ENCODE measurements at places on chromosomes 4 and X. TPM values are rescaled to one million over a fixed set of nuclear protein-coding genes. Genes with fewer than 3 reads are reported as not detected.

- H3K4me1 ChIP-seq = no peaks in the 10 kb centered on the region
- H3K36me3 ChIP-seq = no peaks in the 10 kb centered on the region
- H3K27ac ChIP-seq = no peak overlapping the region
- no peak overlapping the region for H3K4me3 ChIP-seq
- H3K27me3 ChIP-seq = no peaks in the 10 kb centered on the region
Measured at GRCh38 chrX:133677123-133678063, 262.1 kb upstream of the GPC4 start.

DNA sequence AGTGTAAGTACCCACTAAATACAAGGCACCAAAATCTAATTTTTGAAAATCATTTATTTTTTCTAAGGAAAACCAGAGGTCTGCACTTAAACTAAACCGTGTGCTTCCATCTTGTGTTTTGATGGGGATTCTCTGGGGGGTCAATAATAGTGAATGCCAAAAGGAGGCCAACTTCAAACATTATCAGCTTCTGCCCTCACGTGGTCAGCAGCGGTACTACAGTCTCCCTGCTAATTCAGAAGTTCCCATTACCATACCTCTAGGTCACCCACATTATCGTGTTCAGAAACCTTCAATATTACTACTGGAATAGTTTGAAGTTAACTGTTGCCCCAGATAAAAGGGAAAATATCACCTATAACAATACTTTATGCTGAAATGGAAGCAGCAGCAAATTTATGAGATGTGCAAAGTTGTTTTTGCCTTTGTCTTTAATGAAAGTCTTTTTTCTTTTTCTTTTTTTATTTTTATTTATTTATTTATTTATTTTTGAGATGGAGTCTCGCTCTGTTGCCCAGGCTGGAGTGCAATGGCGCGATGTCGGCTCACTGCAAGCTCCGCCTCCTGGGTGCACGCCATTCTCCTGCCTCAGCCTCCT, 17.3 kb downstream of the CTPS2 start:
- peaks cover 3% of the 10 kb centered on the region for H3K36me3 ChIP-seq
- H3K4me3 ChIP-seq = no peak overlapping the region
- H3K4me1 ChIP-seq = no peaks in the 10 kb centered on the region
- H3K27ac ChIP-seq = no peak overlapping the region

GRCh38 chr4:7198440-7199128, 6.2 kb downstream of the SORCS2 start:
- H3K27ac ChIP-seq = no peak overlapping the region
- H3K36me3 ChIP-seq = no peaks in the 10 kb centered on the region
- H3K27me3 ChIP-seq = peaks cover 3% of the 10 kb centered on the region
- DNase-seq = no peak
- H3K4me1 ChIP-seq = no peaks in the 10 kb centered on the region

- no peaks in the 10 kb centered on the region for H3K27me3 ChIP-seq
- H3K4me3 ChIP-seq = no peak overlapping the region
- no peak for DNase-seq
- peaks cover 20% of the 10 kb centered on the region for H3K4me1 ChIP-seq
- no peaks in the 10 kb centered on the region for H3K36me3 ChIP-seq
- H3K27ac ChIP-seq = peak overlapping the region; percentile 53
Measured at GRCh38 chrX:109843963-109844751, 111.1 kb upstream of the ACSL4 start.

DNA sequence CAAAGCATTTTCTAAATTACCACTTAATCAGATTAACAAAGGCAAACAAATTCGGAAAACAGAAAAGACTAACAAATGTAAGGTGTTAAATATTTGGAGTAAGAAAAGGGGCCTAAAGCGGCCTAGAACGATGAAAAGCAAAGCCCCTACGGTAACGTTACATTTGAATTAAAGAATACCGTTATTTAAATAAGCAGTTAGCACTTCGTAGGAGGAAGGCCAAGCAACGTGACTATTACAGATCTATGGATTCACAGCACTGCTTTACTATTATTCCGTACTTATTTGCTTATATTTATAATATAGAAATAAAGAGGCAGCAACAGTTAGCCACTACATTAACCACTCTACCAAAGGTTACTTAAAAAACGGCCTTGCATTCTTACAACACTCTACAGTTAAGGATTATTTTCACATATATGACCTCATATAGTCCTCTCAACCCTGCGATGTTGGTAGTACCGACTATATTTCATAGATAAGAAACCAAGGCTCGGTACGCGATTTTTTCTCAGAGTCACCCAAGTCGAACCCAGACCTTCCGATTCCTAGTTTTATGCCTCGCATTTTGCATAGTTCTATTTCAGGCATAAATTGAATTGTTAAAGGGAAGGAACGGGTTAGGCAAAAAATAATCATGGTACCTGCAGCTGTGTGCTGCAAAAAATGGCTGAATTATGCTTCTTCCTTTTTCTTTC, 2.9 kb downstream of the KLHL15 start:
- H3K36me3 ChIP-seq = no peaks in the 10 kb centered on the region
- no peak for DNase-seq
- H3K27ac ChIP-seq = peak overlapping the region; percentile 84
- H3K4me3 ChIP-seq = peak overlapping the region; percentile 89
- H3K4me1 ChIP-seq = peaks cover 4% of the 10 kb centered on the region

GRCh38 chrX:1443496-1444075, 9.1 kb downstream of the ASMTL start:
- H3K4me3 ChIP-seq = no peak overlapping the region
- no peaks in the 10 kb centered on the region for H3K4me1 ChIP-seq
- DNase-seq = no peak
- H3K27ac ChIP-seq = no peak overlapping the region
- no peaks in the 10 kb centered on the region for H3K27me3 ChIP-seq
- peaks cover 6% of the 10 kb centered on the region for H3K36me3 ChIP-seq

- H3K4me1 ChIP-seq = no peaks in the 10 kb centered on the region
- DNase-seq = no peak
- no peak overlapping the region for H3K4me3 ChIP-seq
Measured at GRCh38 chrX:153225438-153226098, 46.5 kb downstream of the MAGEA1 start.

DNA sequence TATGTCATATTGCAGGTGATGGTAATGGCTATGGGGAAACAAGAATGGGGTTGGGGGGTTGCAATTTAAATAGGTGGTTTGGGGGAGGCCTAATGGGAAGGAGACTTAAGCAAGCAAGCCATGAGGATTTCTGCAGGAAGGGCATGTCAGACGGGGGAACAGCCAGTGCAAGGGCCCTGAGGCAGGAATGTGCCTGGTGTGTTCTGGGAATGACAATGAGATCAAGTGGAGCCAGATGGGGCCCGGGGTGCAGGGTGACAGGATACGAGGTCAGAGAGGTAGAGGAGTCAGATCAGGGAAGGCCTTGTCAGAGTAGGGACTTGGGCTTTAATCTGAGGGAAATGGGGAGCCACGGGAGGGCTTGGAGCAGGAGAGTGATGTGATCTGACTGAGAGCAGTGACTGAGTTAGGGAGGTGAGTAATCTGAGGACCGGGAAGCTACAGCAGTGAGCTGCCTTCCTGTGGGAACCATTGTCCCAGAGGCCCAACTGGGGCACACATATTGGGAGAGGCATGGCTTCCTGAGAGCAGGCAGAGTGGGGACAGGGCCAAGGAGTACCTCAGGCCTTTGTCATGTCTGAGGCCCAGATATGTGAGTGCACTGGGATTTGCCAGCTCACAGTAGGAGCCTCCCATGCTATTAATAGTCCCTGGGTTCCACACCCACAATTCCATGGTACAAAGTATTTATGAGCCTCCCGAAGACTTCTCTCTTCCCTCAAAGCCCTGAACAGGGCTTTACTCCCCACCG, 139.8 kb downstream of the BCOR start:
- no peaks in the 10 kb centered on the region for H3K36me3 ChIP-seq
- no peak overlapping the region for H3K27ac ChIP-seq
- no peaks in the 10 kb centered on the region for H3K27me3 ChIP-seq
- no peak overlapping the region for H3K4me3 ChIP-seq
- no peak for DNase-seq

- no peaks in the 10 kb centered on the region for H3K36me3 ChIP-seq
- no peak for DNase-seq
- H3K27me3 ChIP-seq = no peaks in the 10 kb centered on the region
- no peaks in the 10 kb centered on the region for H3K4me1 ChIP-seq
- H3K4me3 ChIP-seq = no peak overlapping the region
- H3K27ac ChIP-seq = no peak overlapping the region
Measured at GRCh38 chr4:47786958-47787370, 50.9 kb downstream of the CORIN start.

GRCh38 chr4:65083076-65083475, 587.2 kb downstream of the EPHA5 start:
- no peaks in the 10 kb centered on the region for H3K4me1 ChIP-seq
- no peaks in the 10 kb centered on the region for H3K27me3 ChIP-seq
- DNase-seq = no peak
- H3K4me3 ChIP-seq = no peak overlapping the region

GRCh38 chr4:186606591-186606992, 51.2 kb upstream of the MTNR1A start:
- no peaks in the 10 kb centered on the region for H3K4me1 ChIP-seq
- no peak overlapping the region for H3K4me3 ChIP-seq
- H3K27ac ChIP-seq = no peak overlapping the region
- H3K36me3 ChIP-seq = peaks cover 59% of the 10 kb centered on the region
- no peak for DNase-seq

GRCh38 chr4:163810755-163811154, 316.3 kb downstream of the TMA16 start:
- no peak overlapping the region for H3K4me3 ChIP-seq
- no peak overlapping the region for H3K27ac ChIP-seq
- no peaks in the 10 kb centered on the region for H3K27me3 ChIP-seq
- H3K4me1 ChIP-seq = no peaks in the 10 kb centered on the region
- no peaks in the 10 kb centered on the region for H3K36me3 ChIP-seq

DNA sequence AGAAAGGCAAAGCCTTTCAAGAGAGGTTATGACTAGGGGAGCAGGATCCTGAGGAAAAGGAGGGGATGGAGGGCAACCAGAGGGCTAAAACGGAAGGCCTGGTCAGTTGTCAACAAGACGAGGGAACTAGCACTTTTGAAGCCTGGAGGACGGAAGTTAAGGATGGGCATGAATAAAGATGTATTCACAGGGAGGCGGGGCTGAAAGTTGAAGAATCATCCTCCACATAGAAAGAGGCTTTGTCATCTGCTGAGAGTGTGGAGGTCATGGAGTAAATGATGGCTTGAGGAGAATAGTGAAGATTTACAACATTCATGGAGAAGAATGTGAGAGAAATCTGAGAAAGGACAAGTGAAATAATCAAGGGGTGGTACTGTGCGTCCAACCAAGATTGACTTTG, 137.5 kb downstream of the MAGEB17 start:
- no peak for DNase-seq
- H3K27ac ChIP-seq = no peak overlapping the region
- H3K4me1 ChIP-seq = no peaks in the 10 kb centered on the region
- no peaks in the 10 kb centered on the region for H3K36me3 ChIP-seq
- no peak overlapping the region for H3K4me3 ChIP-seq

DNA sequence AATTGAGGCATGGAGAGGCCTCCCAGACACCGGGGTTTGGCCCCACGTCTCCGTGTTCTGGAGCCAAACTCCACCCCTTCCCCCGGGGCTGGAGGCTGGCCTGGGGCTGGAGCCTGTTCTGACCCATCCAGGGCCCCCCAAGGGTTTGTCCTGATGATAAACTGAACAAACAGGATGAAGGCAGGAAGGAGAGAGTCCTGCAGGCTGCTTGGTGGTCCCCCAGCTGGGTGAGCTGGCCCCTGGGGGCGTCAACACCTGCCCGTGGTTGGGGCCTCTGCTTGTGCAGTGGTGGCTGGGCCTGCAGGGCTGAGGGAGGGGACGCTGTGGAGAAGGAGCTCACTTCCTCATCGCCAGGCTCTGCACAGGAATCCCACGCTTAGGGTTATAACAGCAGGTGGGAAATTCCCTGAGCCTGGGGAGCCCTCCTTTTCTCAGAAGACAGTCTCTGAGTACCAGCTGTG, 2.3 kb downstream of the SH3TC1 start:
- peak overlapping the region; percentile 70 for H3K4me3 ChIP-seq
- no peak overlapping the region for H3K27ac ChIP-seq
- peaks cover 12% of the 10 kb centered on the region for H3K4me1 ChIP-seq

Gene BMPR1B
- total RNA-seq = 19.5 TPM

GRCh38 chrX:103376118-103376978, at the start of gene BEX3:
Gene BEX3 (plus strand): TSS chrX:103376538. CDS start chrX:103377522, 984 bp downstream.
- DNase-seq = no peak
- H3K4me1 ChIP-seq = no peaks in the 10 kb centered on the region
- peak within 1 kb of the TSS; percentile 78 for H3K4me3 ChIP-seq
- no peaks in the 10 kb centered on the region for H3K36me3 ChIP-seq
- H3K27me3 ChIP-seq = no peaks in the 10 kb centered on the region
- peak within 1 kb of the TSS; percentile 77 for H3K27ac ChIP-seq

GRCh38 chrX:78131117-78131516, 8.3 kb downstream of the TAF9B start:
- H3K4me3 ChIP-seq = no peak overlapping the region
- no peak overlapping the region for H3K27ac ChIP-seq
- no peaks in the 10 kb centered on the region for H3K36me3 ChIP-seq
- DNase-seq = no peak
- no peaks in the 10 kb centered on the region for H3K27me3 ChIP-seq

DNA sequence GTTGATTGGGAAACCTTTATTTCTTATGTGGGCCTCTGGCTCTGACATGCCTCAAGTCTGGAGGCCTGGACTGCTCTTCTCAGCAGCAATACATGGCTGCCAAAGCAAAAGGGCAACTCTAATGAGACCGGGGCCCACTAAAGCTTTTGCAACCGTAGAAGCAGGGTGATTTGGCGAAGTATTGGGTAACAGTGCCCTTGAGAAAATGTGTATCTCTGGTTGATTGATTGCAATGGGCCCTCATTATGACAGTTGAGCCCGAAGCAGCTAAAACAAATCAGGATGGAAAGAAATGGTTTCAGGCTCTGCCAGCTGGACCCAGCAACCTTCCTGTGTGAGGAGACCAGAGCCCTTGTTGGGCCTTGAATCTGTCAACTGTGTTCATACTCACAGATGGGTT, 73.4 kb downstream of the CLCN4 start:
- no peaks in the 10 kb centered on the region for H3K4me1 ChIP-seq
- H3K27me3 ChIP-seq = no peaks in the 10 kb centered on the region
- no peak overlapping the region for H3K27ac ChIP-seq

GRCh38 chr4:104064646-104065577, 345.1 kb upstream of the TACR3 start:
- no peak for DNase-seq
- H3K4me1 ChIP-seq = no peaks in the 10 kb centered on the region
- no peak overlapping the region for H3K27ac ChIP-seq
- no peaks in the 10 kb centered on the region for H3K36me3 ChIP-seq
- H3K27me3 ChIP-seq = no peaks in the 10 kb centered on the region
- no peak overlapping the region for H3K4me3 ChIP-seq
